ENCODE measurements at places on chromosomes 12 and 14. TPM values are rescaled to one million over a fixed set of nuclear protein-coding genes. Genes with fewer than 3 reads are reported as not detected.

LRFN5 gene
- total RNA-seq, result 0.41 TPM

OTUB2 gene
- total RNA-seq, result 0.14 TPM

AMDHD1 gene
- total RNA-seq, result 6.8 TPM

PELI2 gene
- total RNA-seq, result 22.2 TPM

GARIN6 gene
- total RNA-seq, result not detected

HAL gene
- 1.6 TPM for total RNA-seq

DNA sequence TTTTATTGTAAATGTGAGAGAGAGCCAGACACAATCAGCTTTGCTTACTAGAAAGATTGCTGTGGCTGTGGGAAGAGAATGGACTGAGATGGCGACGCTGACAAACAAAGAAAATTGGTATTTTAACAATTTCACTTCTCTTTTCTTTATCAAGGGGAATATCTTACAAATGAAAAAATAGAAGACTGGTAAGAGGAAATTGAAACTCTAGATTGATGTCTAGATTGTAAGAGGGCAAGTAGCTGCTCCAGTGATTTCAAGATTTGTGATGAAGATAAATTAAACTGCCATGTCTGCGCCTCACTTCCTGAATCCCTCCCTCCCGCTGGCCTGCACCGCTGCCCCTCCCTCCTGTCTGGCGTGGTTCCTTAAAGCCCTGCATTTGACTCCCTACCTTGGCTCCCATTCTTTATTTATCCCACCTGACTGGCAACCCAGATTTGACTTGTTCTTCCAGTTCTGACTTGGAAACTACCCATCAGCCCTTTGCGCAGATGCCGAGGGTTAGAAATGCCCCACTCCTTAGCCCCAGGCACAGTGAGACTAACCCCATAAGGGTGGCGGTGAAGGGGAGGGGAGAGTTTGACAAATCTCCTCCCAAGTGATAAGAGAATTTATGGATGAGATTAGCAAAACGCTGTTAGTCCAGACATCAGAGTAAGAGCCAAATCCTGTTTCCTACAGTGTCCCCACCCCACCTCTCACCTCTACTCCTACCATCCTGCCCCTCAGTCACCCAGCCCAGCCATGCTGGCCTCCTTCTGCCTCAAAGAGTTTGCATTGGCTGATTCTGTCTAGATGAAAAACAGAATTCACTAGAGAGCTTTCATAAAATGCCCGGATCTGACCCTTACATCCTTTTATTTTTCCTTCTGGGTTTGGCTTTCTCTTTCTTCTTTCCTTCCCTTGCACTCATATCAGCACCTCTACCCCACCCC lies 125.3 kb upstream of the ATF7IP start:
- no peak for DNase-seq

DNA sequence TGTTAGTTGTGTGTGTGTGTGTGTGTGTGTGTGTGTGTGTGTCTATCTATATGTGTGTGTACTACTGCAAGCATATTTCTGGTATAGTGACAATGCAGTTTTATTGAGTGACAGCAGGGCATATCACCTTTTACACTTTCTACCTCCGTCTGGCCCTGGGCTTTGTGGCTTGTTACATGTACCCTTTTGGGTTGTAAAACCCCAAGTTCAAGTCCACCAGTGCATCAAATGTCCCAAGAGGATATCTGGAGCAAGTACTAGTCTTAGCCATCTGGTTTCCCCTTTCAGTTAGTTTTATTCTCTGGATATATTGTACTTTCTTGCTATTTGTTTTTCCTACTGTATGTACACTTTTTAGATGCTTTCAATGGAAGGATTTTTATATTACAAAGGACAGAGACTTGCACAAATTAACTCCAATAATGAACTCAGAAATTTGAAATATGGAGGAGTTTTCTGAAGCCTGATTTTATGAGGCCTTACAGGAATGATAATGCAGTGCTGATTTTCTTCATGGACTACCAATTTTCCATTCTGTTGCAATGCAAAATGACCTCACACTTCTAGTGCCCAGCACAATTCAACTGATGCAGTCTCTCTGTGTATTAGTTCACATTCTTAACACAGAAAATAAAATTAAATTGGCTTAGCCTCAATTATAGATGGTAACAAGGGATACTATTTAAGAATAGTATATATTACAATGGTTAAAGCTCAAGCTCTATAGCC lies 29.1 kb downstream of the SLC16A7 start:
- DNase-seq, result no peak

GRCh38 chr12:7758766-7759140 lies 6.3 kb upstream of the NANOGNB start:
- no peak for DNase-seq

GRCh38 chr14:79552778-79553177 lies 658.5 kb downstream of the DIO2 start:
- DNase-seq, result no peak

DNA sequence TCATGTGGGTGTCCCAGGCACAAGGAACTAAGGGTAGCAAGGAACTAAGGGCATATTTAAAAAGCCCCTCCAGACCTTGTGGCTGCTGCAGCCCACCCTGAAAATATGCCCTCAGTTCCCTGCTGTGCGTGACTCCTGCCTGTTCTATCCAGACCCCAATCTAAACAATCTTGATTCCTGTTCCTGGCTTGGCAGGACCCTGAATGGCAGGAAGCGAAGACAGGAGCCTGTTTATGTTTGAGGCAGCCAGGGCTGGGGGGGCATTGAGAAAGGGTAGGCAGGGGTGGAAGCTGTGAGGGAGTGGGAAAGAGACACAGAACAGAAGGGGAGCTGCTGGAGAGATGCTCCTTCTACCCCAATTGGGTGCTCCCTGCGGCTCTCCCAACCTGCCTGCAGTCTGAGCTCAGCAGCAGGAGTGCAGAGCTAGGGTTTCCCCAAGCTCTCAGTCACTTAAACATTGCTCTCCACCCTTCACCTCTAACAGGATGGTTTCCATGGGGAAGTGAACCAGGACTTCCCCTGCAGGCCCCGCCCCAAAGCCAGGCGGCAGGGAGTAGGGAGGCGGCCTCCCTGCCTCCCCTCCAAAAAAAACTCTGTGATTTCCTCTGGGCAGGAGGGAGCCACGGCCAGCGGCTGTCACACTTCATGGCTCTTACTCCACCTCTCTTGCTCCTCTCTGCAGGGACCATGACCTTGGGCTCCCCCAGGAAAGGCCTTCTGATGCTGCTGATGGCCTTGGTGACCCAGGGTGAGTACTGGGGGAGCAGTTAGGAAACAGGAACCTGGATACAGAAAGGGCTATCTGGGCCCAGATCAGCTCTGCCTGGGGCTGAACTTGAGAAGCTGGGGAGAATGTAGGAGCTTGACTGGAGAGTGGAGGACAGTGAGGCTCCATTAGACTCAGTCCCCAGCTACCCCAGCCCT lies 4.7 kb downstream of the ACVRL1 start:
- no peak for DNase-seq

DNA sequence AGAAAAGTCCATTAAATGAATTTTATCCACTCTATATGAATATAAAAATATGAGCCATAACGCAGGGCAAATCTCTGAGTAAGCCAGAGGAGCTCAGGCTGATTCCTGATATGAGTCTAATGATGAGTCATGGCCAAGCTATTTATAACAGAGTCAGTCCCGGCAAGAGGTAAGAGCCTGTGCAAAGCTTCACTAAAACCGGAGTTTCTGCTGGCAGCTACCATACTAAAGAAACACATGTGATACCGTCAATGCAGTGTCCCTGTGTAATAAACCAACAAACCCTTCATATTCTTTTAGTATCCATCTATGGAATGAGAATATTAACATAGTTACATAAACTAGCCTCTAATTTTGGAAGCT lies 319.4 kb downstream of the KCNC2 start:
- DNase-seq, result no peak

GRCh38 chr14:70884595-70885342 lies 22.5 kb upstream of the PCNX1 start:
- DNase-seq, result no peak

- no peak for DNase-seq
Observed at GRCh38 chr14:80930836-80931389, 10.6 kb downstream of the CEP128 start.

- DNase-seq, result no peak
Observed at GRCh38 chr14:105059035-105059924, 6.0 kb downstream of the GPR132 start.

DNA sequence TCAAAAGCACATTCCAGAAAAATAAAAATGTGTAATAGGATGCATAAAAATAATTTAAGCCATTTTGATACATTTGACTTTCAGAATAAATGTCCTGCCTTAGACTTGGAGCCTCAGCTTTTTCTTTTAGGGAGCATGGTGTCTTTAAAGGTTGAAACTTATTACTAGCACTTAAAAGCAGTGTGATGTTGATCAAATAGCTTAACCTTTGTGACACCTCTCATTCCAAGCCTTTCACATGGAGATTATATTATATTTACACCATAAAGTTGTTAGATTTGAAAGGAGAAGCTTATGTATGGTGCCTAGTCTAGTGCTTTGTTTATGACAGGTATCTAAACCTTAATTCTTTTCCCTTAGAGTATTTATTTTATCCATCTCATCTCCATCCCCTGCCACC lies 61.9 kb downstream of the KTN1 start:
- no peak for DNase-seq

DNA sequence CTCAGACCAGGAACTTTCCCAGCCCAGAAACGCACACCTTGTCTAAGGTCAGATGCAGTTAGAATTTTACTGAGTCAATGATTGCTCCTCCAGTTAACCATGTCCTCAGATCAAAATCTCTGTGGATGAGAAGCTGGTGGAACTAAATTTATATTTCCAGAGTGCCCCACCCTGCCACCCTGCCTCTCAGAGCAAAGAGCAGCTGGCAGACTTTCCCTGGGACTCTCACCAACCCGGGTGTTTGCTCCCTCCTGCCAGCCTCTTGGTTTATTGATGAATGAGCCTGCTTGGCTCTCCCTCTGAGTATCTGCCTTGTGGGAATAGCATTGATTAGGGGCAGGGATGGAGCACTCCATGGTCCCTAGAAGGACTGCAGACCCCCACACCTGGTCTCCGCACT lies 5.9 kb upstream of the KRT1 start:
- no peak for DNase-seq

DNA sequence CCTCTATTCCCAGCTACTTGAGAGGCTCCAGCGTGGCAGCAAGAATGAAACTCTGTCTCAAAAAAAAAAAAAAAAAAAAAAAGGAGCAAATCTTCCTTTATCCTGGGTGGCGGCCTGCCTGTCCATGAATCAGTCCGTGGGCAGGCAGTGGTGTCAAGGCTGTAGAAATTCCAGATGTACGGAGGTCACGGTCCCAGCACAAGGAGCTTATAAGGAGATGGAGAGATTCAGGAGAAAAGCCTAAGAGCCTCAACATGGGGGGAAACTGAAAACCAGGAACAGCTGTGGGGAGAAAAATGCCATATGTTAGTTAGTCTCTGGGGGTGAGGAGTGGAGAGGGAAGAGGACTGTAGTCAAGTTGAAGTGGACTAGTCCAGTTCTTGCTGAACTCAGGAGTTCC lies 130.5 kb upstream of the CRY1 start:
- no peak for DNase-seq

- no peak for DNase-seq
Observed at GRCh38 chr14:74610866-74611649, 979 bp downstream of the LTBP2 start.

DNA sequence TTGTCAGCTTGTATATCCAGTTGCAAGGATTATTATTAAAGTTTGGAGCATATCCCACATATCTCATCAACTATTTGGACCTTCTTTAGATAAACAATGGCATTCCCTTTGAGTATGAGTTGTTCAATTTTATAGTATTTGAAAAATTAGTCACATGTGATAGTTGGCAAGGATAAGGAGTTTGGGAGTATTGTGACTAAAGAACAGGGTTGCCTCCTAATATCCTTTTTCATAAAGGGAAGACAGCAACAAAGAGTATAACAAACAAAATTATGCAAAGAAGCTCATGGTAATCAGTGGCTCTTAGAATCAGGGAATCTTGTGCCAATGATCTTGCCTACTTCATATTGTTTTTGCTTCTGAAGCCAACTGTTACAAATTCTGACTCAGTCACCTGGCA lies 31.2 kb upstream of the KCNH5 start:
- DNase-seq, result no peak

DNA sequence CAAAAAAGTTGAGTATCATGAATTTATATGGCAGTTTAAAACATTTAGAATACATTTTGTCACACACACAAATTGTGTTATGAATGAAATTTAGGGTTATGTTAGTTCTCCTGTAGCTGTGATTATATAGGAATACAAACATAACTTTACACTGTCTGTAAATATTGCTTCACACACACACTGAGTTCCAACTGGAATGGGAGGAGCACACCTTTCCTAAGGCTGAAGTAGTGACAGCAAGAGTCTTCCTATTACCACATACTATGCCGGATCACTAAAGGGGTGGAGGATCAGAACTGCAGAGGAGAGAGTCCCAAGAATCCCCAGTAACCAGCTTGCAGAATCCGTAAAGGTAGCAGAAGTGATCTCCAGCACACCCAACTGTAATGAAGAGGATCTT lies 63.7 kb downstream of the DNAI7 start:
- no peak for DNase-seq

- no peak for DNase-seq
Observed at GRCh38 chr14:53325176-53325806, 172.2 kb upstream of the DDHD1 start.

DNA sequence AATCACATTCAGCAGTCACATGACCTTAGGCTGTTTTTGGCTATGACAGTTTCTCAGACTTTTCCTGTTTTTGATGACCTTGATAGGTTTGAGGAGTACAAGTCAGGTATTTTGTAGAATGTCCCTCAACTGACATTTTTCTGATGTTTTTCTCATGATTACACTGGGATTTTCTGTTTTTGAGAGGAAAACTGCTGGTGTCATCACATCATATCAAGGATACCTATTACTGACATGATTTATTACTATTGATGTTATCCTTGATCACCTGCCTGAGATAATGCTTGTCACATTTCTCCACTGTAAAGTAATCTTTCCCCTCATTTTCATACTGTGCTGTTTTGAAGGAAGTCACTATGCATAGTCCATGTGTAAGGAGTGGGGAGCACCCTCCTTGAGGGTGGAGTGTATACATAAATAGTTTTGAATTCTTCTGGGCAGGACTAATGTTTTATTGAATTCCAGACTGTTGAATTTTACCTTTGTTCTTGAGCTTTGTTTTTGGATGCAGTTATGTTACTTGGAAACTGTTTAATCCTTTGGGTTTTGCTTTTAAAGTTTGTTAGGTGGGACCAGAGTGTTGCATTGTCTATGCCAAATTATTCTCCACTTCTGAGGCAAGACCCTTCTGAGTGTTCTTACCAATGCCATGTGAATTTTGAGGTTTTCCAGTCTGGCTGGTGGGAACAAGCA lies 444.5 kb upstream of the FAR2 start:
- DNase-seq, result no peak

- no peak for DNase-seq
Observed at GRCh38 chr12:91577586-91578539, 395.2 kb upstream of the DCN start.

DNA sequence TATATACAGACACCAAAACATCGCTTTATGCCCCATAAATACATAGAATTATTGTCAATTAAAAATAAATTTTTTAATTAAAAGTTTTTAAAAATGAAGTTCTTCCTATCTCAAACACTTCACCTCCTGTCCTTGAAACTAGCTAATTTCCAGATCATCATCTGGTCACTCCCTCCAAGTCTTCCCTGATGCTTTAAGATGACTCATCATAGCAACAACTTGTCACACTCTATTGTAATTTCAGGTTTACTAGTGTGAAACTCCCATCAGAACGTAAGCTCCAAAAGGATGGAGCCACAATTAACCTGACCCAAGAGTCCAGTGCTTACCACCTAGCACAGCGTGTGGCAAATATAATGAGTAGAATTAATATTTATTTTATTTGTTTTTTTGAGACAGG lies 16.3 kb downstream of the GXYLT1 start:
- DNase-seq, result no peak

All from thoracic aorta (tissue), 2 donors.